ENCODE measurements at places on chromosomes 2 and 18.

DNA sequence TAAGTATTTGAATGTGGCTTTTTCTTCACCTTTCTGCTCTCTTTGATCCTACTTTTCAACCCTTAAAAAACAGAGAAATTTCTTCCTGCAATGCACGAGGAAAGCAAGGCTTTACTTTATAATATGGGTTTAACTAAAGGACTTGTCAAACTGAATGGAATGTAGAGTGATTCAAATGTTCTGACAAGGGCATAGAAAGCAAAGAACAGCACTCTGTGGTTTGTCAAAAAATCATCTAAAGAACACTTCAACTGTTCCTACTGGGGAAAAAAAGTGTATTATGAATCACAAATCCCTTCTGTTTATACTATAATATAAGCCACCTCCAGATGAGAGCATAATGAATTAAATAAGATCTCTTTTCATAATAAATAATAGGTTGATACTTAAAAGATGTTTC lies 45.0 kb upstream of the RIT2 start:
- no peak for DNase-seq

DNA sequence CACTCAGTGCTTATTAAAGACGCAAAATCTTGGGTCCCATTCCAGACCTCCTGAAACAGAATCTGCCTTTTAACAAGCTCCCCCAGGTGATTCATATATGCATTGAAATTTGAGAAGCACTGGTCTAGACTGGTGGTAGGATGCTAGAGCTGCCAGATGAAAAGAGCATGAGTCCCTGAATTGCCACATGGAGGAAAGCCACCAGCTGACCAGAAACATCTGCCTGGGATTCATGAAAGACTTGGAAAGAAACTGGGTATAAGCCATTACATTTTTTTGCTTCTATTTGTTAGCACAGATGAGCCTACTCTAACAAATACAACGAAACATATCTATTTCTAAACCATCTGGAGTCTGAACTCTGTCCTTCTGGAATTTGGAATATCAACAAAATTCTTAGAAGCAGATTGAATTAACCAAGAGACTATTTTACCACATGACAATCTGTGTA lies 228.9 kb downstream of the RBM43 start:
- no peak for DNase-seq

GRCh38 chr2:127255721-127256120 lies 35.6 kb upstream of the CYP27C1 start:
- DNase-seq = no peak

- no peak for DNase-seq
Observed at GRCh38 chr2:29733965-29734364, 187.4 kb downstream of the ALK start.

DNA sequence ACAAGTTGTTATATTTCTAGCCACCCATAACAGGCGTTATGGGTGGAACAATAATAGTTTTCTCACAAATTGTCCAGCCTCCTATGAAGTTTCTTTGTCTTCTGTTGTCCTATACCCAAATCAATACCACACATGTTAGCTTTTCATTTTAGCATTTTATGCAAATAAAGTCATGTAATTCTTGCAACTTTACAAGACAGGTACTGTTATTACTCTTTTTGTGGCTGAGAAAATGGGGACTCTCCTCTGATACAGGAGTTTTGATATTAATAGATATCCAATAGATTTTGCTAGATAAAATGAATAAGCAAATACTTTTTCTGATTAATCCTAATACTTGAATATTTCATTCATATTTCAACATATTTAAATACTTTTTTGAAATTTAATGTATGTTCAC lies 151.0 kb downstream of the PMAIP1 start:
- DNase-seq = no peak
